Astrocyte of the spinal cord (primary cell): ENCODE measurements at places on chromosomes 1 and 21.

DNA sequence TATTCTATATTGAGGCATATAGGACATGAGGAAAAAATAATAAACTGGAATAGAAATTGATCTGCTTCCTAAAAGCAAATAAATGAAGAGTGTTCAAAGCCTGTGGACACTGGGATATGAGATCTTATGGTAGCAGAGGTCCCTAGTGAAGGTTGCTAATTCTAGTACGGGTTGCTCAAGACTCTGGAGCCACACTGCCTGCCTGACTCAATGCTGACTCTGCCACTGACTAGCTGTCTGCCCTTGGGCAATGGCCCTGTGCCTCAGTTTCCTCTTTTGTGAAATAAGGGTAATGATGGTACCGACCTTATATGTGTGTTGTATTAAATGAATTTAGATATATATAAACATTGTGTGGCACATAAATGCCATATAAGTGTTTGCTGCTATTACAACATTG is 59.0 kb upstream of the C1orf53 start:
- DNase-seq = no peak

- no peak for DNase-seq
These were observed 130.5 kb downstream of the DISC1 start for GRCh38 chr1:231757101-231757404.

GRCh38 chr1:47847763-47848162 is 149.4 kb downstream of the TRABD2B start:
- no peak for DNase-seq

DNA sequence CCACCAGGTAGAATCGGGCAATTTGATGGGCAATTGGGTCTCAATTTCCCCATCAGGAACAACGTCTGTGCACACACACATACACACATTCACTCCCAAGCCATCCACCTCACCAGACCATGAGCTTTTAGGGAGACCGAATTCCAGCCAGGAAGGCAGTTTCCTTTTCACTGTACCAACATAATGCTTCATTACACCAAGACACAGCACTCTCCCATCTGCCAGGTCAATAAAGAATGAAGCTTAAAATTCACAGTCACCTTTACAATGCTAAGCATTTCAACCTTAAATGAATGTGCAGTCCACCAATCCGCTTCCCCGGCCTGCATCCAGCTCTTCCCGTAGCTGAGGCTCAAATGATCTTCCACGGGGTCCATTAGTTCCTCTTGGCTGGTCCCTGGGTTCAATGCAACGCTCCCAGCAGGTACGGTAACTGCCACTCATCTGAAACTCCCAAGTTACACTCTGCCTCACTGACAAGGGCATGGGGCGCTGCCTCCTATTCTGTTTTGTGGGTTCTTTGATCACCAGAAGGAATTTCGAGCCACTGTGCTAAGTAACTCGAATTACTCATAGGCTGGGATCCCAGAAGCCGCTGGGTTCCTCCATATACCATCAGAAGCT is 105.0 kb downstream of the SIM2 start:
- DNase-seq = no peak

DNA sequence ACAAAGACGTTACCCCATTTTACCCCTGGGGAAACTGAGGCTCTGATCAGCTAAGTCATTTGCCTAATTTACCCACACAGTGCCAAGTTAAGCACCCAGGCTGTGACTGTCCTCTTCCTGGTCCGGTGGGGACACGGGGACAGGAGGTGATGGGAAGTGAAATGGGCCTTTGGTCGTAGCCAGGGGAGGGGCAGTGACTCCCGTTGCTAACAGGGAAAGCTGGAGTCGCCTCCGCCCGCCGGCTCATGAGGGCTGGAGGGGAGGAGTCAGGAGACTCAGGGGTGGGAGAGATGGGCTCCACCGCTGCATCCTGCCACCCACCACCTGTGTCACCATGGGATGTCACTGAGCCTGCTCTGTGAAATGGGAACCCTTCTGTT is 139.3 kb downstream of the PGBD5 start:
- no peak for DNase-seq

- DNase-seq = peak; percentile 39
These were observed 444.7 kb downstream of the CAMTA1 start for GRCh38 chr1:7229696-7230631.
